Left hindlimb (tissue), 1 donor: ENCODE measurements at places on chromosomes 5 and 9.
A peak's percentile ranks its signal among the peaks of the same experiment; 100 is the strongest.

DNA sequence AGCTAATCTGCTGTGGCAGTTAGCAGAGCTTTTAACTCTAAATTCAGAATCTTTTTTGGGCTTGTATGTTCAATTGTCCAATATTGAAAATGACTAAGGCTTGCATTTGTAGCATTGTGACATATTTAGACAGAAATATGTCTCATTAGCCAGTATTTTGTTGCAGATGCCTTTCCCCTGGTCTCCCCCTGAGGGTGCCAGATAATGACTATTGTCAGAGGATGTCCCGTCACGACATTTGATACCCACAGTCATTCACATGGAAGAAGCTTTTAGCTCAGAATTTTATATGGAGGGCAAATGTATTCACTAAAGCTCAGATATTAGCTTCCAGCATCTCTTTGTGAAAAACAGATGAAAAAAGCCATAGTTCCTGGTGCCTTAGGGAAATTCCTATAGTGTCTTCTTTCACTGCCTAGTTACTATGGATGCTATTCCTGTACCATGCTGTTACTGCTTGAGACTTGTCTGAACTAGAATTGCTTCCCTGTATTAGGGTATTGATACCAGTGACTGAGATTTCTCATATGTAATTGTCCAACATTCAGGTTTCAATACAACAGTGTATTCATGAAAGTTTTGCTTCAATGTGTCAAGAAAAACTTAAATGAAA lies 96.2 kb downstream of the CCDC192 start:
- no peak for DNase-seq

DNA sequence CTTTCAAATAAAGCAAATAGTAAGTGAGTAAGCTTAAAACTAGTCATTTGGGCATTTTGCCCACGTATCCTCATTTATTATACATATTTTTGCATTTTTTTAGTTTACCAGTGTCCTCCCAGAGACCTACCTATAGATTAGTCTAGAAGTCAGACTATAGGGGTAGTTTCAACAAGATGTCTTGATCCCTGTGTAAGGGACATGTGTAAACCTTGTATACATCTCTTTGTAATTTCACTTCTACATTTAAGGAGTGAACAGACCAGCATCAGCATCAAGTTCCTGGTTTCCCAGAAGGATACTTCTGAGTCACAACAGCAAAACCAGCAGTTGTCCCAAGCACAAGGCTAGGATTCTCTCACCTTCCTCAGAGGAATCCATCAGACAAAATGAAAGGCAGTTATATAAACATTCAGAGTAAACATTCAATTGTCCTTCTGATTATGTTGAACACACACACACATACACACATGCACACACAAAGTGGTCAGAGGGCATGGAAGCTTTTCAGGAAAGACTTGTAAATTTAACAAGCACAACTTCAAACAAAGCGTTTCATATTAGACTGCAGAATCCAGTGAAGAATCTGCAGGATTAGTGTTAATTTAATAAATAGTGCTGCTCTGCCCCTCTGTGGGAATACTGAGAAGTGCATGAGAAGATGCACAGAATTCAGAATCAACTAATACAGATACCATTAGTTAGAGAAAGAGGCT lies 55.4 kb downstream of the HINT1 start:
- no peak for DNase-seq

DNA sequence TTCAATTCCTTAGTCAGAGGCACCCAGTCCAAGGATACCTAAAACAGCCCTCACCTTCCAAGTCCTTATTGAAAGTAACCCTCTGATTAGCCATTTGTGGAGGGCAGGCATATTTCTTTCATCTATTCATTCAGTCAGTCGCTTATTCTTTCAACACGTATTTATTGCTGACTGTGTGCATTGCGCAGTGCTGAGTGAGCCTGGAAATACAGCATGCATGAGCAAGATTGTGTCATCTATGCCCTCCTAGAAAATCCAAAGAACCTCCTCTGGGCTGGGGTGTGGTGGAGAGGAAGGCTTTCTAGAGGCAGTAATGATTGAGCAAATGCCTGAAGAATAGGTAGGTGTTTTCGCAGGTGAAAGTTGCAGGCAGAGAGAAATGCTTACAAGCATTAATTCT lies 8.5 kb upstream of the FEM1C start:
- no peak for DNase-seq

GRCh38 chr5:43304525-43304924 lies 8.7 kb downstream of the HMGCS1 start:
- no peak for DNase-seq

DNA sequence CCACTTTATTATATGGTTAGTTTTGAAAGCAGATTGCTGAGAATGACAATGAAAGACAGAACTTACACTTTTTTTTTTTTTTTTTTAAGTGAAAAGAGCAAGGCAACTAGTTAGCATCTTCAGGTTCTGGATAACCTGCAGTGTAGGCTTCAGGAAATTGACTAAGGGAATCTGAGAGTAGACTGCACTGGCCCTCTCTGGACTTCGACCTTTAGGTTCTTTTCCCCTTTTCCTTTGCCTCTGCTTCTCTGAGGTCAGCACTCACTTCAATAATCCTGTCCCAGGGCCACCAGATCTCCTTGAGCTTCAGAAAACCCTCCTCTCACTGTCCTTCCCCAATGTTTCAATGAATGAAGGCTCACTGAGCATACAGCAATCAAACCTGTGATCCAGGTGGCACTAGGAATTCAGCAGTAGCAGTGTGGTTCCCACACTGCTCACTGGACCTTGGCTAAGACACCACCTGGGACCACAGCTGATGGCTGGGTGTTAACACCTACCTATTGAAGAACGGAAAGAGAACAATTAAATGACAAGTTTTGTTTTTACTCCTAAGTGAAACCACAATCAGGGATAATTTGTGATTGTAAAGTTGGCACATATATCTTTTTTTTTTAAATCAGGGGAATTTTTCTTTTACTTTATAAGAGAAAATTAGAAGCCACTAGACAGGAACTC lies 85.8 kb upstream of the IL6ST start:
- DNase-seq, result no peak

DNA sequence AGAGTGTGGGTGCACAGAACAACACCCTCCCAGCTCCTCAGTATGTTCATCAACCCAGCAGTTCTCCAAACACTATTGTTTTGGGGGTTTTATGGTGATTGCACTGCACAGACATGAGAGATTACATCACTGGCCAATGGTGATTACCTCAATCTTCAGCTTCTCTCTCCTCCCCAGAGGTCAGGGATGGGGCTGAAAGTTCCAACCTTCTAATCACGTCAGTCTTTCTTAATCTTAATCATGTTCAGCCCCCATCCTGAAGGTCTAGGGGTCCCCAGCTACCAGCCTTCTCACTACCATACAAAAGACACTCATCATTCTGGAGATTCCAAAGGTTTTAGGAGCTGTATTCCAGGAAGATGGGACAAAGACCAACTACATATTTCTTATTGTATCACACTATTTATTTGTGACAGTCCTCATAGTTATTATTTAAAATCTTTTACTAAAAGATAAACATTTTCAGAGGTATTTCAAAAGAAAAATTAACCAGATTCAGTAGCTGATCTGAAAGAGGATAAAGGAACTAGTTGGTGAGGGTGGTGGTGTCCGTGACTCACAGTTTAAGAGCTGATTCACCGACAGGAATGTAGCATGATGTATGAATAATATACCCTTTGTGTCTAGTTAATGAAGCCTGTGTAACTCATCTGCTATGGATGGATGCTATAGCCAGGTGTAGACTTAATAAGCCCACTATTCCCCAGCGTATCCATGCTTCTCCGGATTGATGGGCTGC lies 35.6 kb downstream of the RASEF start:
- DNase-seq, result no peak

GRCh38 chr9:87545858-87546257 lies 48.2 kb downstream of the DAPK1 start:
- DNase-seq, result no peak

DNA sequence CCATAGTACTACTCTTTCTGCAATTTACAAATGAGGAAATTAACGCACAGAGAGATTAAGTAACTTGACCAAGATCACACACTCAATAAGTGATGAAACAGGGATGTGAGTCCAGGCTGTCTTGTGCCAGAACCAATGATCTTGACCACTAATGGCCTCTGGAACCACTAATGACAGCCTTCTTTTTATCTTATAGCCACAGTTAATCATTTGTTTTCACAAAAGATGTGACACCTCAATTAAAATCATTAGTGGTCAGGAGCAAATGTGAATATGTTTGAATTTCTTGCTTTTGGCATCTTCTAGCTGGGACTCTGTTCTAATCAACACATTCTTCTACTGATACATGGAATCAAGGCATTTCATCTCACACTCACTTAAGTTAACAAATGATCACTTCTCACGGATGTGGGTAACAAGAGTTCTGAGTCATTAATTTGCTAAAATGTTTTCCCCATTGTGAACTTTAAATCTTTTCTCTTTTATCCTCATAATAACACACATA lies 102.7 kb upstream of the CD180 start:
- DNase-seq, result no peak

DNA sequence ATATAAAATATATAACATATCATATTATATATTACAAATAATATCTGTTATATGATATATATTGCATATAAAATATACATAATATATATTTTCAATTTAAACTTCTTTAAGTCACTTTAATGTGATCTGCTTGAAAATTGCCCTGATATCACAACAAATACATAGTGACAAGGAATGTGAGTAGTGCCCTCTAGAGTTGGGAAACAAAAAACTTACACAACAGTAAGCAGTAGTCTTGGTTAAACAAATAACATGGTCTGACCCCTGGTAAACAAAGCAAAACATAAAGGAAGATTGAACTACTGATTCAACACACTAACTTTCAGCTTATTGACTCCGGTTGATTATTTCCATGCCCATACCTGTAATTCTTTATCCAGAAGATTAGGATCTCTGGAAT lies 188.3 kb upstream of the NMUR2 start:
- no peak for DNase-seq

GRCh38 chr9:107386396-107386795 lies 103.2 kb downstream of the KLF4 start:
- no peak for DNase-seq

GRCh38 chr9:33277484-33277883 lies 12.6 kb downstream of the CHMP5 start:
- DNase-seq, result no peak

DNA sequence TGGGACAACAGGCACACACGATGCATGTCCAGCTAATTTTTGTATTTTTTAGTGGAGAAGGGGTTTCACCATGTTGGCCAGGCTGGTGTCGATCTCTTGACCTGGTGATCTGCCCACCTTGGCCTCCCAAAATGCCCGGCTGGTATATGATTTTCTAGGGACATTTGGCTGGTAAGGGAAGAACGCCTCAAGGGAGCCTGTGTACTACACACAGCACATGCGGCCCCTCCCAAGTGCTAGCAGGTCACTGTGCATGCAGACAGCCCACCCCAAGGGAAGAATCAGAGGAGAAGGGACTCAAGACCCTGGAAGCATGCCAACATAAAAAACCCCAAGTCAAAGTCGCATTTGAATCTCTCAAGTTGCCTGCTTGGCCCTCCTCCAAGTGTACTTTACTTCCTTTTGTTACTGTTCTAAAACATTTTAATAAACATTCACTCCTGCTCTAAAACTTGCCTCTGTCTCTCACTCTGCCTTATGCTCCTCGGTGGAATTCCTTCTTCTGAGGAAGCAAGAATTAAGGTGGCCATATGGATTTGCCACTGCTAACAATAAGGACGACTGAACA lies 24.3 kb upstream of the OTULINL start:
- no peak for DNase-seq

- DNase-seq, result no peak
Observed at GRCh38 chr9:5510360-5510931, at the start of gene PDCD1LG2. Gene PDCD1LG2, plus strand, starts transcription at chr9:5510531. Its CDS starts 12,016 bp downstream, at chr9:5522547.

DNA sequence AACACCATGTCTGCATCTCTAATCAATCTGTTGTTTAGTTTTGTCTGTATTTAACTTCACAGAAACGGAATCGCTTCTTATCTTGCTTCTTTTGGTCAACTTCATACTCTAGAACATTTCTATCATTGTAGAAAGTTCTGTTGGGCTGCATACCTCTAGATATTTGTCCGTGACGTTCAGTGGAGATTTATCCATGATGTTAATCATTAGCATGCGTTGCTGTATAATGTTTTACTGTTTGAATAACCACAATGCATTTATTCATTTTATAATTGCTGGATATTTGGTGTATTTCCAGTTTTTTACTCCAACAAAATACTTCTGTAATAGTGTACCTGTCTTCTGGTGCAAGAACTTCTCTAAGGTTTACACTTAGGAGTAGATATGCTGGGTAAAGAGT lies 96.2 kb upstream of the GDNF start:
- DNase-seq, result no peak

DNA sequence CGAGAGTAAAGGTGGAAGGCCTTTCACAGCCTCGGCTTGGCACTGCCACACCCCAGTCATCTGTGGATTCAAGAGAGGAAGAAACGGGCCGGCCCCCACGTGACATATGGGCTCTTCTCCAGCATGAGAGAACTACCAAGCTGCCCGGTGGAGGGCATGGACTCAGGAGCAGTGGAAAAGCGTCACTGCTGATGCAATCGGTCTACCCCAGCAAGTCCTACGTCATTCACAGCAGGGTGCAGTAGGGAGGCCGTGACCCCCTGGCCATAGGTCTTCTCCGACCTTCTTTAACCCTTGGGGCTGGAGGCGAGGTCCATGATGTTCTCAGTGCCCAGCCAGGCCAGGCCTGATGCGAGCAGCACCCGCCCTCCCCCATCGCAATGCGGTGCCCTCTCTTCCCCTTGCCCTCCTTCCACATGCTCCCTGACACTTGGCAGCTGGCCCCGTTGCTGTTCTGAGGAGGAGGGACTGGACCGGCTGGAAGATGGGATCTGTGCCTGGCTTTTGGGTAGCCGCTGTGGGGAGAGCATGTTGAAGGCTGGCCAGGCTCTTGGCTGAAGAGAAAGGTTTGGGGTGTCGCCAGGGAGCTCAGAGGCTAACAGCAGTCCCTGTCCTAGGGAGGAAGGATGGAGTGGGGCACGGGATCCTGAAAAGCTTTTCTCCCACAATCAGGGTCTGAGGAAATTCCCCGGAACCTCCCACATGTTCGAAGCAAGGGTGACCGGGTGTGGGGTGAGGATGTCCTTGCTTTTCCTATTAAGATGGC lies 89.8 kb downstream of the LIFR start:
- DNase-seq, result peak; percentile 54

DNA sequence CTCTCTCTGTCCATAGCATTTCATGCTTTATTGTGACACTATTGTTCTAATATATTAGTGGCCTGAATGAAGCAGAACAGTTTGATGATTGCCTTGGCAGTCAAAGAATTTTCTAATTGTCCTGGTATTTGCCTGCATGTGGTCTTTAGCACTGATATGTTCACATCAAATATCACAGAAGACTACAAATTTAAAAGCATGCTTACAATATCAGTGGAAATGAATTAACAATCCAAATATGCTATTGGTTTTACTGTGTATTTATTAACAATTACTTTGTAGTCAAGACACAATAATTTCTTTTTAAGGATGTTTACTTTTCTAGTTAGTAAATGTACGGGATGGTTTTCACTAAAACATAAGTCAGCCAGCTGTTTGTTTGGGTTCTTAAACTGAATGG lies 18.3 kb downstream of the EFNA5 start:
- DNase-seq, result no peak
